Neural crest cell (in vitro differentiated cells): ENCODE measurements at places on chromosomes 5 and 9.
A peak's percentile ranks its signal among the peaks of the same experiment; 100 is the strongest.

DNA sequence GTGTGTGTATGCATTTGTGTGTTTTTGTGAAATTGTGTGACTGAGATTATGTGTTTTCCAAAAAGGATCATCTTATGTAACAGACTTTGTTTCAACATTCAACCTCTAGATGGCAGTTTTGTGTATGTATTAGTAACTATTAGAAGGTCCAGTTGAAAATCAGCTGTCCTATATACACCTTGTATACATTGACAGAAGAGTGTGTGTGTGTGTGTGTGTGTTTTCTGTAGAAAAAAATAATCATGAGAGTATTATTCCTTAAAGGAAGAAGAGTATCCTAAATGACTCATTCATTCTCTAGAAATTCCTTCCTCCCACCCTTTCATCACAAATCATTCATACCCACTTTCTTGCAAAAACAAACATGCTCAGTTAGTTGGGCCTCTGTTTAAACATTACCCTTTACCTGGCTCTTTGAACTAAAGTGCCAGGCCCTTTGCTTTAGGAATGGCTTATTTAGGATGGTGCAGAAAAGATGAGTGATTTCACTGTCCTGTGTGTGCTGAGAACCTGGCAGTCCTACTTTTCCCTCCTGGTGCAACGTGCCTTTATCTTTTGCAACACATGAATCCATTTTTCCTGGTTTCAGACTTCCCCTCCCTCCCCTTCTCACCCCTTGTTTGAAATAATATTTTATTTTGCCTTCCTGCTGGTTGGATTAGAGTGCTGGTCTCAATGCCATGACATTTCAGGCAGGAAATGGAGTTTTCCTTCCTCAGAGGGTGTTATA is 152.2 kb downstream of the ARHGAP26 start:
- no peaks in the 10 kb centered on the region for H3K36me3 ChIP-seq
- no peak overlapping the region for H3K4me3 ChIP-seq
- no peaks in the 10 kb centered on the region for H3K27me3 ChIP-seq
- DNase-seq: no peak
- H3K27ac ChIP-seq: no peak overlapping the region

- no peaks in the 10 kb centered on the region for H3K36me3 ChIP-seq
- no peak for DNase-seq
These were observed 70.9 kb upstream of the KLF9 start for GRCh38 chr9:70485273-70485858.

DNA sequence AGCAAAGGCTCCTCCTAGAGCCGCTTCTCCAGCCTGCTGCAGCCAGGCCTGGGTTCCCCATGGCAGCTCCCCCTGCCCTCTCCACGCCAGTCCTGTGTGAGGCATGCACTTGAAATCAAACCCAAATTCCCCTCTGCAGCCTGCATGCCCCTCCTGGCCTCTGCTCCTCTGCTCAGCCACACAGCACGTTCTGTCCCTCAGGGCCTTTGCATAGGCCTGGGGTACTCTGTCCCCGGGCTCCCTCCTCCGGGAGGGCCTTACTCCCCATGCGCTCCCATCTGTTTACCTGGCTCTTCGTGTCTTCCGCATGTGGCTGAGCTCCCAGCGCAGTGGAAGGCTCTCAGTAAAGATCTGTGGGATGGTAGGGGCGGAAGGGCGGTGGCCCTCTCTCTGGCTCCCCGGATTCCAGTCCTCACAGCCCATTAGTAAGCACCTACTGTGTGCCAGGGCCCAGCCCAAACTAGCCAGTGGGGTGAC is 203.5 kb upstream of the IER5L start:
- no peaks in the 10 kb centered on the region for H3K36me3 ChIP-seq
- H3K4me1 ChIP-seq: peaks cover 6% of the 10 kb centered on the region
- no peak for DNase-seq
- H3K27me3 ChIP-seq: no peaks in the 10 kb centered on the region

DNA sequence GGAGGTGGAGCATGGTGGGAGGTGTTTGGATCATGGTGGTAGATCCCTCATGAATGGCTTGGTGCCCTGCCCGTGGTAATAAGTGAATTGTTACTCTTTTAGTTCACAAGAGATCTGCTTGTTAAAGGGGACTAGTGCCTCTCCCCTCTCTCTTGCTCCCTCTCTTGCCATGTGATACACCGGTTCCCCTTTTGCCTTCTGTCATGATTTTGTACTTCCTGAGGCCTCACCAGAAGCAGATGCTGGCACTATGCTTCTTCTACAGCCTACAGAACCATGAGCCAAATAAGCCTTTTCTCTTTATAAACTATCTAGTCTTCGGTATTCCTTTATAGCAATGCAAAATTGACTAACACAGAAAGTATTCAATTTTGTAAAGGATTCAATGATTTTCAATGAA is 817.1 kb downstream of the TLR4 start:
- H3K36me3 ChIP-seq: no peaks in the 10 kb centered on the region
- no peak for DNase-seq
- no peaks in the 10 kb centered on the region for H3K4me1 ChIP-seq

DNA sequence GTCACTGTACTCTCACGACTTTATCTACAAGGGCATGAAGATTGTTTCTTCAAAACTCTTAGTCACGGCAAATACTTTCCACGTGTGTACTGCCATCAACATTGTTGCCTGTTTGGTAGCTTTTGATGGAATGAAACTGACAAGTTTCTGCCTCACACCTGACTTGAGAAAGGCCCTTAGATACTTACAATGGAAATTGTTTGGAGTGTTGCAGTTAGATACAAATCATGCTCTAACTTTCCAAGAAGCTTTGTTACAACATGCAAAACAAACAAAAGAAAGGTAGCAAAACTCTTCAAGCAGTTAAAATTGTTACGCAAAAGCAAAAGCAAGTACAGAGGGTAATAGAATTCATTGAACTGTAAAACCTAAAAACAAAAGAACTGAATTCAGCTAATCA is 91.1 kb upstream of the TLE4 start:
- DNase-seq: no peak
- no peak overlapping the region for H3K27ac ChIP-seq
- H3K4me1 ChIP-seq: peaks cover 28% of the 10 kb centered on the region

- H3K4me1 ChIP-seq: peaks cover 10% of the 10 kb centered on the region
- no peak overlapping the region for H3K27ac ChIP-seq
- DNase-seq: no peak
- no peaks in the 10 kb centered on the region for H3K27me3 ChIP-seq
These were observed 86.3 kb downstream of the NLN start for GRCh38 chr5:65808251-65808741.

- H3K4me1 ChIP-seq: peaks cover 32% of the 10 kb centered on the region
- no peak for DNase-seq
- H3K36me3 ChIP-seq: peaks cover 2% of the 10 kb centered on the region
- H3K27me3 ChIP-seq: peaks cover 36% of the 10 kb centered on the region
These were observed 51.4 kb upstream of the DAB2IP start for GRCh38 chr9:121599872-121600585.

- no peaks in the 10 kb centered on the region for H3K36me3 ChIP-seq
- H3K4me3 ChIP-seq: no peak overlapping the region
- no peak overlapping the region for H3K27ac ChIP-seq
These were observed 104.6 kb upstream of the BOD1 start for GRCh38 chr5:173720953-173721600.

GRCh38 chr9:87545858-87546257 is 48.2 kb downstream of the DAPK1 start:
- H3K36me3 ChIP-seq: peaks cover 10% of the 10 kb centered on the region
- DNase-seq: no peak
- H3K27ac ChIP-seq: peak overlapping the region; percentile 57
- no peak overlapping the region for H3K4me3 ChIP-seq
- H3K4me1 ChIP-seq: peaks cover 4% of the 10 kb centered on the region

GRCh38 chr9:21761309-21761901 is 41.0 kb upstream of the MTAP start:
- peaks cover 3% of the 10 kb centered on the region for H3K36me3 ChIP-seq
- H3K27ac ChIP-seq: no peak overlapping the region
- no peak for DNase-seq
- H3K4me1 ChIP-seq: peaks cover 18% of the 10 kb centered on the region

- no peaks in the 10 kb centered on the region for H3K36me3 ChIP-seq
- no peaks in the 10 kb centered on the region for H3K27me3 ChIP-seq
- no peak for DNase-seq
- H3K27ac ChIP-seq: no peak overlapping the region
These were observed 497.9 kb downstream of the ARHGEF28 start for GRCh38 chr5:74123929-74124328.

- H3K36me3 ChIP-seq: no peaks in the 10 kb centered on the region
- no peak overlapping the region for H3K27ac ChIP-seq
- DNase-seq: no peak
- H3K27me3 ChIP-seq: no peaks in the 10 kb centered on the region
These were observed 205.6 kb downstream of the GAPVD1 start for GRCh38 chr9:125467116-125467740.

DNA sequence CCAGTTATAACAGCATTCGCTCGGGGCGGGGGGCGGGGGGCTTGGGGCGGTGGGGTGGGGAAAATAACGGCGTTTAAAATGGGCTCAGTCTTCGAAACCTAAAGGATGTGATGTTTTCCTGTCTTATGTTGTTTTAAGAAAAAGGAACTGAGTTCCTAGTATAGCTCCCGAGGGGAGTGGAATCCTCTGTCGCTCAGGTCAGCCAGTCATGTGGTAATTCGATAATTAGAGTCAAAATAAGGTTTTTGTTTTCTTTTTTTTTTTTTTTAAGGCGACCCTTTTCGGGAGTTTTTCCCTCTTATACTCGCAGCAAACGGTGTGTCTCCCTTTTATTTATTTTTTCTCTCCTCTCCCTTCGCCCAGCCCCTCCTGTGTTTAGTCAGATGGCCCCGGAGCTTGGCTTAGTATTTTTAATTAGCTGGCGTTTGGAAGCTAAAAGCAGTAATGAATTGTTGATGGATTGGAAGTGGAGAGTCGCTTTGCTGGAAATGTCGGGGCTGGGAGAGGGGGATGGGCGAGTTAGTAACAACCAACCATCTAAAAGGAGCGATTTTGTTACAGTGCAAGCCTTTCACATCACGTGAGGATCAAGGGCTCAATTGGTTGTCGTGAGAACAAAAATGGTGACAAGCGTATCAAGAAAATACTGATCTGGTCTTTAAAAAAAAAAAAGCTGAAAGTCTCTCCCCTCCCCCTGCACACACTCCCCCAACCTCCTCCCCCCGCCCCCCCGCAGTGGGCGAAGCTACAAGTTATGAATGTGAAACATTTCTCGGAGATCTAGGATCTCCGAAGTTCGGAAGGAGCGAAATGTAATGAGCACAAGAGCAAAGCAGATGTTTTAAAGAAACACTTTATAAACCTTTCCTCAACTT is 714 bp upstream of the ZNF608 start:
- no peak overlapping the region for H3K27ac ChIP-seq
- DNase-seq: peak; percentile 71
- H3K27me3 ChIP-seq: peaks cover 10% of the 10 kb centered on the region
- no peak overlapping the region for H3K4me3 ChIP-seq

- H3K4me3 ChIP-seq: no peak overlapping the region
- H3K27ac ChIP-seq: no peak overlapping the region
These were observed 140.3 kb downstream of the PCSK1 start for GRCh38 chr5:96292582-96293247.

DNA sequence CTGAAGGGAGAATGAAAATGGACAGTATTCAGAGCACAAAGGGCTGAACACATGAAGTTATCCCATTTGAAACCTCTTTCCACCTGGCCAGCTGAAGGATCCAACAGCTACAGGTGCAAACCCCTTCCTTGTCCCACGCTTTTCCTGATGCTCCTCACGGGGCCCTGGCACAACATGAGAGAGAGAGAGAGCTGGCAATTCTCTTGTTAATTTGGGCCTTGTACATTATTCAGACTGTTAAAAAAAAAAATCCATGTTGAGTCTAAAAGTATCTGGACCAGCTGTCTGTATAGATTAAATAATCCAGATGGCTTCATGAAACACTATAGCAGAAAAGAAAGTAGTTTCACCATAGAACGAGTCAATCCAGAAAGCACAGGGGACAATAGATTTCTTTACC is 74.1 kb downstream of the HMHB1 start:
- no peak overlapping the region for H3K27ac ChIP-seq
- no peaks in the 10 kb centered on the region for H3K27me3 ChIP-seq
- DNase-seq: no peak
- peaks cover 48% of the 10 kb centered on the region for H3K4me1 ChIP-seq
- no peak overlapping the region for H3K4me3 ChIP-seq

- no peak for DNase-seq
- H3K4me1 ChIP-seq: peaks cover 15% of the 10 kb centered on the region
- H3K4me3 ChIP-seq: no peak overlapping the region
- no peaks in the 10 kb centered on the region for H3K27me3 ChIP-seq
- no peak overlapping the region for H3K27ac ChIP-seq
These were observed 75.8 kb downstream of the F2RL2 start for GRCh38 chr5:76547242-76547890.

DNA sequence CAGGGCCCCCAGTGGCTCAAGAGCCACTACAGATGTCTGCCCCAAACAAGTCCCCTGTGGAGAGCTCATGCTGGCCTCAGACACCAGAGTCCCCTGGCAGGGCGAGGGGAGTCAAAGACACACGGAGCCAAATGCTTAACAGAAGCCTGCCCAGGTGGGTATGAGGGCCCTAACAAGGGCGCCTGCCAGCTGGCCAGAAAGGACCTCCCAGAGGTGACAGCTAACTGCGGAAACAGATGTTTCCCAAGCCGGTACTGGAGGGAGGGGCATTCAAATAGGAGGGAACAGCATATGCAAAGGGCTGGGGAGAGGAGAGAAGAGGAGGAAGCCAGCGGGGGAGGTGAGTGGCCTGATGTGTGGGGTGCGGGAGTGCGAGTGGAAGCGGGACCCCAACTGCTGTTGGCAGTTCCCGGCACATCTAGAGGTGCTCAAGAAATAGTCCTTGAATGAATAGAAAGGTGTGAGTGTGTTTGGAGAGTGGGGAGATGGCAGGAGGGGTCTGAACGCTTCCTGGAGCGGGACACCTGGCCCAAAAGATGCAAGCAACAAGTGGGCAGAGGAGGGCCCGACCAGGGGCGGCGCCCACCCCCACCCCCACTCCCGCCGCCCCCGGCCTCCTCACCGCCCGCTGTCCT is 824 bp downstream of the MXD3 start:
- peak overlapping the region; percentile 25 for H3K27ac ChIP-seq
- H3K4me1 ChIP-seq: peaks cover 33% of the 10 kb centered on the region
- no peak for DNase-seq
- peaks cover 11% of the 10 kb centered on the region for H3K36me3 ChIP-seq
- H3K4me3 ChIP-seq: peak overlapping the region; percentile 89
- peaks cover 6% of the 10 kb centered on the region for H3K27me3 ChIP-seq

GRCh38 chr5:170348137-170348633 is 41.0 kb downstream of the KCNMB1 start:
- H3K27ac ChIP-seq: no peak overlapping the region
- no peak for DNase-seq
- no peaks in the 10 kb centered on the region for H3K36me3 ChIP-seq
- H3K4me3 ChIP-seq: no peak overlapping the region
- peaks cover 29% of the 10 kb centered on the region for H3K27me3 ChIP-seq

- H3K4me3 ChIP-seq: no peak overlapping the region
- no peak overlapping the region for H3K27ac ChIP-seq
- H3K36me3 ChIP-seq: no peaks in the 10 kb centered on the region
- no peaks in the 10 kb centered on the region for H3K27me3 ChIP-seq
These were observed 1015.1 kb downstream of the TLE4 start for GRCh38 chr9:80586786-80587330.

- H3K27ac ChIP-seq: no peak overlapping the region
- no peak overlapping the region for H3K4me3 ChIP-seq
- H3K27me3 ChIP-seq: peaks cover 20% of the 10 kb centered on the region
- DNase-seq: no peak
- H3K36me3 ChIP-seq: no peaks in the 10 kb centered on the region
- no peaks in the 10 kb centered on the region for H3K4me1 ChIP-seq
These were observed 11.7 kb upstream of the PCDHB1 start for GRCh38 chr5:141039517-141039916.
